Sciatic nerve (tissue), 2 donors: ENCODE measurements at places on chromosomes 7 and 10.
A peak's percentile ranks its signal among the peaks of the same experiment; 100 is the strongest.

- peak; percentile 30 for DNase-seq
Measured at GRCh38 chr10:1094112-1095057, 38.2 kb downstream of the WDR37 start.

- peak; percentile 33 for DNase-seq
Measured at GRCh38 chr7:47375121-47375938, 206.6 kb downstream of the TNS3 start.

DNA sequence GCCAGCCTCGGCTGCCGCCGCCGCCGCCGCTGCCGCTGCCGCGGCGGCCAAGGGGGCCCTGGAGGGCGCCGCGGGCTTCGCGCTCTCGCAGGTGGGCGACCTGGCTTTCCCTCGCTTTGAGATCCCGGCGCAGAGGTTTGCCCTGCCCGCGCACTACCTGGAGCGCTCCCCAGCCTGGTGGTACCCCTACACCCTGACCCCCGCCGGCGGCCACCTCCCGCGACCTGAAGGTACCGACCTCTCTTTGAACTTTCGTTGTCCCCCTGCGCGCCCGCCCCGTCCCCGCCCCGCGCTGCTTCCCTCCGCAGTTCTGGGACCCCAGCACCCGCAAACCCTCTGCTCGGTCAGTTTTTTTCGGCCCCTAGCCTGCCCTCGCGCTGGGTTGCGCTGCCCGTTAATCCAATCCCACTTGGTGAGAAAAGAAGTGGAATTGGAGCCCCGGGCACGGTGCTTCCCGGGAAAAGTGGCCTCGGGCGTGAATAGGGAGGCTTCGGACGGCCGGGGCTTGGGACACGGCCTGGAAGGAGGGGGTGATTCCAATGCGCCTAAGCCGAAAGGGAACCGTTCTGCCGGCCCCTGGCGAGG, 543 bp downstream of the HMX3 start:
- no peak for DNase-seq

DNA sequence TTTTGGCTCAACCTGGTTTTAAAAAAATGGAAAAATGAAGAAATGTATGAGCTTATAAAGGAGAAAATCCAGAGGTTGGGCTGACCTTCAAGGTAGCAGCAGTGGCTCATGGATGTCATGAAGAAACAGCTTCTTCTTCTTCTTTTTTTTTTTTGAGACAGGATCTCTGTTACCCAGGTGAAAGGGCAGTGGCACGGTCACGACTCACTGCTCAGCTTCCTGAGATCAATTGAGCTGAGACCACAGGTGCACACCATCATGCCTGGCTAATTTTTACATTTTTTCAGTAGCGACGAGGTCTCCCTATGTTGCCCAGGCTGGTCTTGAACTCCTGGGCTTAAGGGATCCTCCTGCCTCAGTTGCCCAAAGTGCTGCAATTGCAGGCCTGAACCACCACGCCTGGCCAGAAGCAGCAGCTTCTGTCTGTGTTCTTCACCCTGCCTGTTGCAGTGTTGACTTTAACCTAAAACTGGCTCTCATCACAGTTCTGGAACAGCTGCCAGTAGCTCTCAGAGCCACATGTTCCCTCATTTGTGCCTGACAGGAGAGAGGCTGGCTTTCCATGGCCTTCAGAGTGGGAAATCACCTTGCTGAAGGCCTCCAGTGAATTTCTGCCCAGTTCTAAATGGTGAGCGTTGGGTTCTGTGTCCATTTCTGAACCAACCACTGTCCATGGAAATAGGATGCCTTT, 117.7 kb downstream of the PFKFB3 start:
- no peak for DNase-seq

DNA sequence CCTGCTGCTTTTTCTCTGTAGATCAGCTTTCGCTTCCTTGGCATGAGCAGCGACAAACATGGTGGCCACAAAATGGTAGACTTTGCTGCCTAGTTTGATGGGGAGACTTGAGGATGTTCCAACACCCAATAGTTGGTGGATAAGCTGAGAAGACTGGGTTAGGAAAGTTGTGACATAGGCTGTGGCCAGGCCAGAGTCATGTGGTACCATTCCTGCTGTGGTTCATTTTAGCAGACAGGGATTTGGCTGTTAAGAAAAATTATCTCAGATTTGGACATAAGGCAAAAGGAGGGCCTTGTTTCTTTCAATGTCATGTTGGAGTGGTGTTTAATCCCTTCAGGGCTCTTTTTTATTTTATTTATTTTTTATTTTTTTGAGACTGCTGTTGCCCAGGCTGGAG, 26.6 kb upstream of the FAM180A start:
- no peak for DNase-seq
